ENCODE measurements at places on chromosomes 3 and 15.

DNA sequence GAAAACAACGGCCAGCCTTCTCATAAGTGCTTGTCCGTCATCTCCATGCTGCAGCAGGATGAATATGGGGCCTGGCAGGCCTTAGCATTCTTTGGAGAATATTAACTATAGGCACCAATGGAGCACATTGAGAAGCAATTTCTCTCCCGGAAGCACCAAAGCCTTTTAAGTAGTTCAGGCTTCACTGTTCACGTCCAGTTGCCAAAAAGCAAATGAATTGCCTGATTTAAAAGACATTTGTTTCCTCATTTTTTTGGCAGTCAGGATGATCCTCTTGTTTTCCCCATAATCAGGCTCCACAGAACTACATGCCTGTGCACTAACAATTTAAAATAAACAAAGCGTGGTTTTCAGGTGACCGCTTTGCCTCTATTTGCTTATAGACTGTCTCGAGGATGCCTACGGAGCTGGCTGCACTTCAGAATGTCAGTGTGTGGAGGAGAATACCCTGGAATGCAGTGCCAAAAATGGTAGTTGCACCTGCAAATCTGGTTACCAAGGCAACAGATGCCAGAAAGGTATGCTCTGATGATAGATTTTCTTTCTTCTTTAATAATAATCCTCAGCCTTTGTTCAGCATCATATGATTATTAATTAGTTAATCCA lies 725.2 kb upstream of the GOLIM4 start:
- DNase-seq: no peak

- DNase-seq: no peak
These were observed 18.8 kb downstream of the MAGI1 start for GRCh38 chr3:66019896-66020295.

GRCh38 chr15:90213122-90213817 lies 12.1 kb downstream of the SEMA4B start:
- DNase-seq: no peak

DNA sequence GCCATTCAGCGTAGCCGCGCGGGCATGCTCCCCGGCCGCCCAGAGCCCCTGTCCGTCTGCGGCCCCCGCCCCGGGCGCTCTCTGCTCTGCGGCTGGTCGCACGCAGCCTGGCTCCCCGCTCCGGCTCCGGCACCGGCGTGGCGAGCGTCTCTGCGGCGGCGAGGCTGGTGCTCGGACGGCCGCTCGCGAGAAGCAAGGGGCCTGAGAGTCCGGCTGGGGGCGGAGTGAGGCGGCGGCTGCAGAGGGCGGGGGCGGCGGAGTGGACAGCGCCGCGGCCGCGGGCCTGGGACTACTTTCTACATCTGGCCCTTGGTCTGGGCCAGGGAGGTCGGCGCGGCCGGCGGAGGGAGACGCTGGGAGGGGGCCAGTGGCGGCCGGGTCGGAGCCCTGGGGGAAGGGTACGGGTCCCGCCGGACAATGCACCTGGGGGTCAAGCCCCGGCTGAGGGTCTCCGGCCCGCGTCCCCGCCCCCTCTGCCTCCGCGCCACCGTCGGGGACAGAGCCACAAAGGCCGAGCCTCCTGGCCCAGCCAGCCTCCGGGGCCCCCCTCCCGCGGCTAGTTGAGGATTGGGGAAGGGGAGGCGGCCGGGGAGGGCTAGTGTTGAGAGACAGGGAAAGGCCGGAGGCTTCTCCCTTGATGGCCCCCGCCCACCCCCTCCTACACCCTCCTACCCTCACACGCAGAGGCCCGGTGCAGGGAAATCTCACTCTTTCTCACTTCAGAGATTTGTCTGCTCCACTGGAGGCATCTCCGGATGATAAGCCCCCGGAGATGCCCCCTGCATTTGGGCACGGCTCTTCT lies at the start of gene PRTG:
Gene PRTG (minus strand): TSS at position 226 of the 802 bp plus-strand sequence. CDS start 221 bp downstream, at position 5.
- DNase-seq: no peak

DNA sequence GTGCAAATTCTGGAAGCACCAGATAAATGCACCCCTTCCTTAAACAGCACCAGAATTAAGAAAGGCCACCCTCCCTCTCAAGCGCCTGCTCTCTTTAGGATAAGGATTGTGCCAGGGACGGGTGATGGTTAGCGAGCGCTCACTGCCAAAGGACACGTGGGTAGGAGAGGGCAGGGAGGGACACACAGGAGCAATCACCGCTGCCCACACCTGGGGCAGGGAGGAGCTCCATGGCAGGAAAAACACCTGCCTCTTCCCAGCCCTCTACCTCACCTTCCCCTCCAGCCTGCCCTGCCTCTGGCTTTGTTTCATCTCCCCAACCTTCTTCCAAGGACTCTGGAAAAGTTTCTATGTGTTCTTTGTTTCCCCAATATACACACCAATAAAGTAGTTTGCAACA lies 7.3 kb upstream of the SPATA12 start:
- DNase-seq: no peak

DNA sequence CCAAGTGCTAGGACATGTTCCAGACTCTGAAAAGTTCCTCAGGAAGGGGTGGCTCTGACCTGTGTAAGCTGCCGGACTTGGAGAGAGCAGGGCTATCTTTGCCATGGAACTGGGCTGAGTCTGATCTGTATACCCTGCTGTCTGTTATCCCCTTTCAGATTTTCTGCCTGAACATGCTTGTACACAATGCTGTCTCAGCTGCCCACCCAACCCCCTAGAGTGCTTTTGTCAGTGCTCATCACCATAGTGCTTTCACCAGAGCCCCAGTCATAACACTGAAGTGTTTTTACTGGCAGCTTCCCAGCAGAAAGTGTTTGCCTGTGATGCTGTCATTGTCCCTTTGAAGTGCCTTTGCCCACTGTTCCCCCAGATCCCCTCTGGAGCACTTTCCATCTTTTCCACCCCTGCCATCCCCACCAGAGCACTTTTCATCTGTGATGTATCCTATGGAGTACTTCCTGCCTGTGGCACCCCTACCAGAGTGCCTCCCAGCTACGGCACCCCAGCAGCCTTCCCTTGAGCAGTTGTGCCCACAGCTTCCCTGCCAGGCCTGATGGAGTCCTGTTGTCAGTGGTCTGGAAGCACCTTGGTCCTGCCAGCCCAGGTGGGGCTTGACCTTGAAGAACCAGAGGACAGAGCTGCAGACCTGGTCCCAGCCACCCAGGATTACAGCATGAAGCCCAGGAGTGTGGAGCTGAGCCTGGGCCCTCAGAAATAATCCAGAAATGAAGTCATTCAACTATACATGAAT lies 397.7 kb downstream of the DIPK2A start:
- DNase-seq: no peak

- DNase-seq: no peak
These were observed 7.6 kb downstream of the HSPBAP1 start for GRCh38 chr3:122786066-122786465.

- DNase-seq: no peak
These were observed 304.5 kb downstream of the AGBL1 start for GRCh38 chr15:86384186-86384585.

DNA sequence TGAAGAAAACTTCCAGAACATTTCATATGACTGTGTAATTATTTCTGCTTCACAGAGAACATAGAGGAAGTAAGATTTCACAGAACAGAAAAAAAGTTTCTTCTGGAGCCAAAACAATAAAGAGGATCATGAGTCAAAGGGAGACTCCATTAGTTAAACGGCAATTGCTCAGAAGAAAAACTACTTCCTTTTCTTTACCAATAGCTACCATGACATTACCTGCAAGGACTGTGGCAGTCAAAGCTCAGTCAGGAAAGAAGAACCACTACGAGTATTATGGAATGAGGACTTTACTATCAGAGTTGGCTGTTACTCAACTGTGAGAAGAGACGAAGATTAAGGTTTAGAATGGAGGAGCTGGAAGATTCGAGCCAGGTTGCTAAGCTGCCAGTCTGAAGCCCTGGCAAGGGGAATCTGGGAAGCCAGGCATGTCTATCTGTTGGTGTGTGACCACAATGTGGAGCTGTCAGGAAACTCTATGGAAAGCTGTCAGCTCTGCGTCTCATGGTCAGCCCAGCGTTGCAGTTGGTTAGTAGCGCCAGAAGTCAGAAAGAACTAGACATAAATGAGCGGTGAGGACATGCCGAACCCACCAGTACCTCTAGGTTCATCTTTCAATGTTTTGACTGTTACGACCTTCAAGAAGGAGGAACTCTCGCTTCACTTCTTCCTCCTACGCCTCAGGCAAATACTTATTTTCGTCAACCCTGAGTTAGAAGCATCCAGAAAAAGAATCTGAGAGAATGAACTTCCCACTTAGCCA lies 604.3 kb downstream of the FGF12 start:
- DNase-seq: no peak

GRCh38 chr3:31176045-31176444 lies 281.6 kb upstream of the GADL1 start:
- no peak for DNase-seq

DNA sequence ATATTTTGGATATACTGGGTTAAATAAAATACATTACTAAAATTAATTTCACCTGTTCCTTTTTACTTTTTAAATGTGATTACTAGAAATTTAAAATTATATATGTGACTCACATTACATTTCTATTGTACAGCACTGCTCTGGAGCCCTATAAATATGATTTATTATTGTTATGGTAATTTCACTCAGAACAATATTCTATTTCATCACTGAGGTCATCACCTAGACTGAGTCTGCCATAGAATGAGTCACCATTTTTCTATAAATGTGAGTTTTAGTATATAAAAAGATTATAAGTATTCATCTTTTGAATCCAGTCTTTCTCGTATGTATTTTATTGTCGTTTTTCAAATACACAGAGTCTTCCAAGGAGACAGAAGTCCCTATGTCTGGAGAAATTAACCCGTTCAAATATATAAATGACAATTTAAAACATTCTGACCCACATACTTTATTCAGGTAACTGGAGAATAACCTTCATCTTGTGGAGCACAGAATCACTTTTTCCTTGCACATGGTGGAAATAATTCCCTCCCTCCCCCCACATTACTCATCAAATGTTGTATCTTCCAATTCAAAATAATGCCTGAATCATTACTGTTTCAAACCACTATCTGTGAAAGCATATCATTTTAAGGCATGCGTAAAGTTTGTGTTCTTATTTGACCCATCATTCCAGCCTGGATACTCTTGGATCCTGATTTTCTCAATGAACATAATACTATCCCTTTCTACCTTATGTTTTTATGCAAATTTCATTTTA lies 30.0 kb downstream of the CHST14 start:
- DNase-seq: no peak

DNA sequence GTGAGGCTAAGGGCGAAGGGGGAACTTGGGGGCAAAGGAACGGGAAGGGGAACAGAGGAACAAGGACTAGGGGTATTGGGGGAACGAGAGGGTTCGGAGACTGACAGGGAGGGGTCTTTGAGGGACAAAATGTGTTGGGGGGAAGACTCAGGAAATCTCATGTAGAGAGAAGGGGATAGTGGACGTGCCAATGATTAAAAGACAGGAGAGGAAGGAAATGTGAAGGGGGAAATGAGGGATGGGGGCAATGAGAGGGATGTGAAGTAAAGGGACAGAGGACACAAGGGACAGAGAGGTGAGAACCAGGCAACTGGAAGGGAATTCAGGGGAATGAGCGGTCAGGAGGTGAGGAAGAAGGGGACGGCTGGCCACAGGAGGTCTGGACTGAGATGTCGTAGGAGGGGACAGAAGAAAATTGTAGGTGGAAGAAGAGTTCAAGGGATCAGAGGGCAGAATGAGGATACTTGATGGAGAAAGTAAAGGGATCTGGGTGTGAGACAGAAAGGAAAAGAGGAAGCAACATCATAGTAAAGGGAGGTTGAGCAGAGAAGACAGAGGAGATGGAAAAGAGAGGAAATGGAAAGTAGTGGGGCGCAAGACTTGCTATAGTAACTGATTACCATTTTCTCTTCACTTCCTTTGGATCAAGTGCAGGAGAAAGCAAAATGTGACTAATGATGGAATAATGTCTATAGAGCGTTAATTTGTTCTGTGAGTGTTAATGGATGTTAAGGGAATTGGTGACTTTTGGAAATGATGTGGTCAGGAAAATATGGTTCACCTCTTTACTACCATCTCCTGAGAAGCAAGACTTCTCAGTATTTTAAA lies 749 bp downstream of the RAB8B start:
- DNase-seq: peak; percentile 32

DNA sequence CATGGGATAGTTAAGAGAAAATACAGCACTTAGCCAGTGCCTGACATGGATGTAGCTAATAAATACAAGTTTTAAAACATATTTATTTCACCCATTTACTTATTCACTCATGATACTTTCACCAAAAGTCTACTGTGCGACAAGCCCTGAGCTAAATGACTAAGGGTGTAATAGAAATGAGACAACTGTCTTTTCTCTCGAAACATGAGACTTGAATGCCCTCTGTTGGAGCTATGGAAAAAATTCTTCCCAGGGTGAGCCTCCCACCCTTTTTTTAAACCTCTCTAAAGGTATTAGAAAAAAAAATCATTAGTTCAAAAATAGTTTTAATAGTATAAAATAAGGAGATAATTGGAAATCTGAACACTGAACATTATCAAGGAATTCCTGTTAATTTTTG lies 24.3 kb upstream of the RPL14 start:
- no peak for DNase-seq

GRCh38 chr15:39478996-39479395 lies 101.9 kb upstream of the THBS1 start:
- DNase-seq: no peak

GRCh38 chr3:169146179-169146665 lies 517.3 kb downstream of the MECOM start:
- no peak for DNase-seq

DNA sequence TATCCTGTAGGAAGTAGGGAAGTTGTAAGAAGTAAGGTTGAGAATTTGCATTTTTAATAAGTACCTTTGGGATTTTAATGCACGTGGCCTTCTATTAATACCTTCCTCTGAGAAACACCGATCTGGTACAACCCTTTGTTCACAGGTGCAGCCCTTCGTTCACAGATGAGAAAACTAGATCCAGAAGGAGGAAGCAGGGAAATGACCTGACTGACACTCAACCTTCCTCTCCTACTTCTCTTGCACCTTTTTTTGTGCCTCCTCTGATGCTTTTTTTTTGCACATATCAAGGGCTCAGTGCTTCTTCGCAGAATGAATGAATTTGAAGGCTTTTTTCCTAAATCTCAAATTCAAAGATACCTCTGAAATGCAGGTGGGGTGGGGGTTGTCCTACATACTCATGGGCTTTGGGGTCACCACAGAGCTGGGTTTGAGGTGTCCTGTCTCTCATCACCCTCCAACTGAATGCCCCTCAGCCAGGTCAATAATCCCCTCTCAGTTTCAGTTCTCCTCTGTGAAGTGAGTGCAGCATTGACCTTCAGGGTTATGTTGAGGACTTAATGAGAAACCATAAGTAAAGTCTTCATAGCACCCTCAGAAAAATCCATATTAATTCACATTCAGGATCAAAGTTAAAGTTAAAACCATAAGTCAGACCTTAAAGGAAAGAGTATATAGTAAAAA lies 161.5 kb upstream of the CTNNB1 start:
- no peak for DNase-seq

- no peak for DNase-seq
These were observed 74.0 kb downstream of the CHRNA7 start for GRCh38 chr15:32104061-32104995.

- DNase-seq: no peak
These were observed 59.7 kb downstream of the TLNRD1 start for GRCh38 chr15:81060470-81060869.

- DNase-seq: no peak
These were observed 436.0 kb upstream of the NR2F2 start for GRCh38 chr15:95894407-95894956.

All from CD4-positive, alpha-beta T cell treated with Interleukin-4 for 1 hour (primary cell).